WTC11 (cell line): ENCODE measurements at places on chromosomes 4 and X. TPM values are rescaled to one million over a fixed set of nuclear protein-coding genes. Genes with fewer than 3 reads are reported as not detected.

COX7B2 gene
- total RNA-seq, result not detected in 3 replicates

ZBTB49 gene
- total RNA-seq, result 4.4 to 7.4 TPM (median 5.6 TPM) in 3 replicates

RIBC1 gene
- total RNA-seq, result 0.94 to 1.1 TPM (median 1.1 TPM) in 3 replicates

FAM200B gene
- 22.9 to 28.4 TPM (median 25.8 TPM) in 3 replicates for total RNA-seq

MAGEA12 gene
- 0.57 to 1.3 TPM (median 1.2 TPM) in 3 replicates for total RNA-seq

DNA sequence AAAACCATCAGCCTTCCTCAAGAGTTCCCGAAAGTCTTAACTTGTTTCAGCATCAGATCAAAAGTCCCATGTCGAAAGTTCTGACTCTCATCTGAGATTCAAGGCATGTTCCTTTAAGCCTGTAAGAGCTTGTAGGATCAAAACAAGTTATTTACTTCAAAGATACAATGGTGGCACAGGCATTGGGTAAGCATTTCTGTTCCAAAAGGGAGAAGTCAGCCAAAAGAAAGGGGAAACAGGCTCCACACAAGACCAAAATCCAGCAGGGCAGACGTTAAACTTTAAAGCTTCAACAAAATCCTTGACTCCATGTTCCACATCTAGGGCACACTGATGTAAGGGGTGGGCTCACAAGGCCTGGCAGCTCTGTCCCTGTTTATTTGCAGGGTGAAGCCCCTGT lies 91.7 kb downstream of the FHDC1 start:
- peaks cover 31% of the 10 kb centered on the region for H3K36me3 ChIP-seq
- peaks cover 18% of the 10 kb centered on the region for H3K4me1 ChIP-seq
- no peak overlapping the region for H3K27ac ChIP-seq
- DNase-seq, result no peak
- peaks cover 7% of the 10 kb centered on the region for H3K27me3 ChIP-seq

GRCh38 chr4:176778491-176778890 lies 14.2 kb downstream of the VEGFC start:
- no peak overlapping the region for H3K4me3 ChIP-seq
- no peaks in the 10 kb centered on the region for H3K36me3 ChIP-seq
- H3K27ac ChIP-seq, result no peak overlapping the region
- H3K4me1 ChIP-seq, result peaks cover 6% of the 10 kb centered on the region
- H3K27me3 ChIP-seq, result no peaks in the 10 kb centered on the region

DNA sequence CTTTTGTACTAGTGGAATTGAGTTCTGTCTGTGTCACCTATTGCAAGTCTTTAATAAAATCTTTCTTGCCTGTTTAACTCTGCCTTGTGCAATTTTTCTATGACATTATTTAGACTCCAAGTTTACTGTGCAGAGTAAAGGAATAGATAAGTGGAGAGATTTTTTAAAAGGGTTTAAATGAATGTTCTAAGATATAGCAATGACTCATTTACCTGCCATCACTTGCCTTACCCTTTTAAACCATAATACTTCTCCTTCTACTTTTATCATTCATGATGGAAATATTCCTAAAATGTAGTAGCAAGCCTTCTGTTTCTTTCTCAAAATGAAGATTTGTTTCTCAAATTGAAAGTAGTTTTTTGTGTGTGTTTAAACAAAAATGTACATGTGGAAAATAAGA lies 782.8 kb upstream of the MAGEB2 start:
- H3K4me3 ChIP-seq, result no peak overlapping the region
- H3K27me3 ChIP-seq, result peaks cover 25% of the 10 kb centered on the region
- H3K4me1 ChIP-seq, result no peaks in the 10 kb centered on the region
- H3K36me3 ChIP-seq, result no peaks in the 10 kb centered on the region

GRCh38 chrX:71393919-71394318 lies 27.8 kb downstream of the TAF1 start:
- no peak for DNase-seq
- H3K4me3 ChIP-seq, result no peak overlapping the region
- H3K36me3 ChIP-seq, result peaks cover 78% of the 10 kb centered on the region
- H3K27ac ChIP-seq, result no peak overlapping the region

DNA sequence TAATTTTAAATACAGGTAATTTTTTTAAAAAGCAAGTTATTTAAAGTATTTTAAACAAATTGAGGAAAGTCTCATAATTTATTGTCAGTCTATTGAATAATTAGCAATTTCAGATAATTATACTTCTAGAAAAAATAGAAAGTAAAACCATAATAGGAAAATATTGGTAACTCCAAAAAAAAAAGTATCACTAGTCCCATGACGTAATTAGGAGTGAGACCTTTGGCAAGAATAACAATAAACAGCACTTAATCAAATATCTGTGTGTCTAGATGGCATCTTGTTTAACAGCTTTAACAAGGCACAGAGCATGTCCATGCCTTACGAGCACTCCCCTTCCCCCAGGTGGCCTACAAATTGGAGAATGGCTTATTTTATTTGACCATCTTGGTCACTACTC lies 1683.6 kb upstream of the AGA start:
- H3K4me1 ChIP-seq, result peaks cover 29% of the 10 kb centered on the region
- peak overlapping the region; percentile 81 for H3K27ac ChIP-seq
- no peak overlapping the region for H3K4me3 ChIP-seq
- no peaks in the 10 kb centered on the region for H3K27me3 ChIP-seq
- no peak for DNase-seq
